Naive B cell (primary cell): ENCODE measurements at places on chromosomes 5 and 9.

DNA sequence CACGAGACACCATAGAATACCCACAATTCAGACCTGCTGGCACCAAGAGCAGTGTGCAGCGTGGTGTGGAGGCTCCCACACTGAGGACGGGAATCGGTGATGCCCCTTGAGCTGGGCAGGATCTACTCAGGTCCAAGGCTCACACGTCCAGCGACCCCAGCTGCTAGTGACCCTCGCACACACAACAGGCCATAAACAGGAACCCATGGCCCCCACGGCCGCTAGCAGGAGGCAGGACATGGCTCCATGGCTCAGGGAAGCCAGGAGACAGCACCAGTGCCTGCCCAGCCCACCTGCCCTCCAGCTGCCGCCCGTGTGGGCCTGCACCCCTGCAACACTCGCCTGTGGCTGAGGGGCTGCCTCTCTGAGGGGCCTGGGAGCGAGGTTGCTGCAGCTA is 43.4 kb upstream of the SLC9A3 start:
- DNase-seq: no peak

DNA sequence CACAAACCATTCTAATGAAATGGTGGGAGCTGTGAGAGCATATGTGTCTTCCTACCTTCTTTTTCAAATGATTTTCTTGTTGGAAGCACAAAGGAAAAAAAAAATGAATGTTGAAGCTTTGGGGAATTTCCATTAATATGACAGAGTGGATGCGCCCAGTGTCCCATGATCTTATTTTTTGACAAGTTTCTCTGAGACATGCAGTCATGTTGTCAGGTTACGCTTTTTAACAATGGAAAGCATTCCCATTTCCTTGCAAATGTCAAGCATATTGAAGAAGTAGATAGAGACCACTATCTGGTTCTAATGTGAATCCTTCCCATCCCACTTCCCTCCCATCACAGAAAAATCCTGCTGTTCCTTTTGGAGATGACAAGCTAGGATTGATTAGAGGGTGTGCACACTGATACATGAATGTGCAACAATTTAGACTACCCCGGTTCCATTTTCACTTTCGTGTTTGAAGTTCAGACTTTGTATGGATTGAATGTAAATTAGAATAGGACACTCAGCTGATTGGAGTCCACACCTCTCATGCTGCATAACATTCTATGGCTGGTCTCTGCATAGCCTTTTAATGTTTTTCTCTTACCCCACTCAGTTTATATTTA is 919.4 kb downstream of the TLE4 start:
- no peak for DNase-seq

GRCh38 chr5:124126504-124127217 is 614.7 kb downstream of the CSNK1G3 start:
- DNase-seq: no peak

DNA sequence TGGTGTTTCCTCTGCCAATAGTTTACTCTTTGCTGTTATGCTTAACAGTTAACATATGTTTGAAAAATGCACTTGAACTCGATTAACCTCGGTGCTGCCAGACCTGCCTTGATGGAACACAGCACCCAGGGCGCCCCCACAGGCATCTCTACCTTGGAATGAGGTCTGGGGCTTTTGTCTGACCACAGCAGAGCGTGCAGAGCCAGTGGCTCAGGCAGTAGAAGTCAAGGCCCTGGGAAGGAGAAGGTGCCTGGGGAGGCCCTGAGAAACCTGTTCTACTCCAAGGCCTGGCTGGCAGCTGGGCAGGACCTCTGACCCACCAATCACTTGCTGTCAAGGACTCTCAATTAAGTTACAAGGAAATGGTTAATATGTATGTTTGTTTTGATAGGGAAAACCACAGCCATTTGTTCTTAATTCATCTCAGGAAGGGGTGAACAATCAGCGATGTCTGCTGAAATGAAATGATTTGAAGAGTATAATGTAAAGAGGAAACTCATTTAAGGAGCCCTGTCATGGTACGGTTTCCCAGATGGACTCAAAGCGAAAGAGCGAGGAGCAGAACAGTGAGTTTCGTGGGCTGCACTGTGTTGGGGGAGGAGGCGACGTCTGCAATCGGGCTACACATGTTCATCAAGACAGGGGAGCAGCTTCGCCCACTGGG is 21.9 kb downstream of the MACROH2A1 start:
- no peak for DNase-seq

- no peak for DNase-seq
Observed at GRCh38 chr9:96117398-96118080, 184.4 kb downstream of the HSD17B3 start.

DNA sequence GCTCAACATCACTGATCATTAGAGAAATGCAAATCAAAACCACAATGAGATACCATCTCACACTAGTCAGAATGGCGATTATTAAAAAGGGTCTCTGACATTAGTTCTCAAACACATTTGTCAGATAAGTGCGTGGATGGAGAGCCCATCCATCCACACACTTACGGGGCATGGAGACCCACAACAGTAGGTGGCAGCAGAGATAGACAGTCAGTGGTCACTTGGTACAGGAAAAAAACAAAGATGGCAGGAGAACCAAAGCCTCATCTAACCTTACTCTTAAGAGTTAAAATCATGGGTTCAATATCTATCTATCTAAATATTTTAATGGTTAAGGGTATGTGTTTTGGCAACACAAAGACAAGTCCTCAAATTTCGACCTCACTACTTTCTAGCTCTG is 1378.7 kb upstream of the C9orf72 start:
- DNase-seq: no peak

- DNase-seq: no peak
Observed at GRCh38 chr5:13501176-13501575, 443.3 kb downstream of the DNAH5 start.

- DNase-seq: no peak
Observed at GRCh38 chr5:39254671-39255070, 35.3 kb upstream of the FYB1 start.
